Right ventricle myocardium superior (tissue), 1 donor: ENCODE measurements at places on chromosomes 3 and 15. TPM values are rescaled to one million over a fixed set of nuclear protein-coding genes. Genes with fewer than 3 reads are reported as not detected.

GRCh38 chr15:26660241-26660640 is 112.6 kb downstream of the GABRB3 start:
- DNase-seq, result no peak

DNA sequence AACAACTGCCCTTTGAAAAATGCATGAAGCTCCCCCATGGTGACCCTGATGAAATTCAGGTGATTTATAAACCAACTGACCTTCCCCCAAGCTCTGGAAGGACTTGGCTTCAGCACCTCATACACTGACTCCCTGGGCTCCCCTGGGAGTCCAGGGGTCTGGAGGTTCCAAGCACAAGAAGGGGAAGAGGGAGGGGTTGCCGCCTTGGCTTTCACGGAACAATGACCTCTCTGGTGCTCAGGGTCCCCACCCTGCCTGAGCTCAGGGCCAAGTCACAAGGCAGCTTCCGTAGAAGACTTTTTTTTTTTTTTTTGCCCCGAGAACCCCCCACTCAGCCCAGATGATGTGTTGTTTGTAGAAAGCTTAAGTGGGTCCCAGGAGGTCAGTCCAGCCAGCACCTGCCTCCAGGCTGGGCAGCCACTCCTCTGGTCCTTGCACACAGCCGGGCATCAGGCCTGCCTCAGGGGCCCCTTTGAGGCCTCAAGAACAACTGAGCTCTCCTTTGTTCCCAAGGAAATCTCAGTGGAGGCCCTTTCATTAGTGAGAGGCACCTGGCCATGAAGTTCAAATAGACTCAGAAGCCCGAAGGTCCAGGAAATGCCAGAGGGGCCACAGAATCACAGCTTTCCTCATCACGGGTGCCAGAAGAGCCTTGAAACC is 14.0 kb upstream of the ALAS1 start:
- DNase-seq, result no peak

GRCh38 chr15:60781211-60781713 is 302.3 kb upstream of the ICE2 start:
- no peak for DNase-seq

DNA sequence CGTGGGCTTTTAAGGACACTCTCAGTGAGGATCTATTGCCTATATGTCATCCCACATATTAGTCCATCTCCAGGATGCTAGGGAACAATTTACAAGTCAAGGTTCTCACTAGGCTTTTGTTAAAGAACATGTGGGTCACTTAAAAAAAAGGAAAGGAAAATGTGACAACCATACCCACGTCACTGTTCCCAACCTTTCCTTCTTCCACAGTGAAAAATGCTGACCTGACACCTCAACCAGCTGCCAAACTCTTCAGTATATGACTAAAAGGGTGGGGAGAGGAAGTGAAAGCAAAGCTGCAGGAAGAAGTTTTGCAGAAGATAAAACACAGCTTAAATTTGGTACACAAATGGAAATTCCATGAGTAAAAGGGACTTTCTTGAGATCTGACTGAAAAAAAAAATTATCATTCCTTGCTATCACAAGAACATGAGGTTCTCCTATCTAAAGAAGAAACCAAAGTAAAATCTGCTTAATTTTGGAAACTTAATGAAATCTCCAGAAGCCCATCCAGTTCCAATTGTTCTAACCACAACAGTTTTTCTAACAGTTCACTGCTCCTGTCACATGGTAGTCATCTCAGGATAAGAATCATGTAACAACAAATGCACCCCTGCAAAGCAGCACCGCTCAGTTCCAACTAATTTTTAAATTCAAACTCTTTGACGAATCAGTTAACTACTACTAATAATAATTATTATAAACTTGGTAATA is 117.0 kb upstream of the TSPAN3 start:
- no peak for DNase-seq

- DNase-seq, result no peak
These were observed 1.2 kb downstream of the CPA3 start for GRCh38 chr3:148866261-148866660.

DNA sequence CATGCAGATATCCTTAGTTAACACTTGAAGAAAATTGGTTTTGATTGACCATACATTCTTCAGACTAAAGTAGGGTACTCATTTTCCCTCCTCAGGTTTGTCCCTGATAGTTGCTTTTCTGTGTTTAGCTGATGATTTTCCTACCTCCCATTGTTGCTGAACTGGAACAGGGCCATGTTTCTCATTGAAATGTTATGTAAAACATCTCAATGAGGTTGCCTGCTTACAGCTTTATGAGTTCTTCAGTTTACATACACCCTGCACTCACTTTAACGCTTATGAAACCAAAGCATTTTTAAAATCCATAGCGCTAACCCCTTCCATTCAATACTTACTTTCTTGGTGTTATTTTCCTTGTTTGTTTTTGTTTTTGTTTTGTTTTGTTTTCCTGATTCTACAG is 61.9 kb downstream of the HMG20A start:
- DNase-seq, result no peak

GRCh38 chr15:60508442-60508841 is 29.5 kb upstream of the ICE2 start:
- no peak for DNase-seq

DNA sequence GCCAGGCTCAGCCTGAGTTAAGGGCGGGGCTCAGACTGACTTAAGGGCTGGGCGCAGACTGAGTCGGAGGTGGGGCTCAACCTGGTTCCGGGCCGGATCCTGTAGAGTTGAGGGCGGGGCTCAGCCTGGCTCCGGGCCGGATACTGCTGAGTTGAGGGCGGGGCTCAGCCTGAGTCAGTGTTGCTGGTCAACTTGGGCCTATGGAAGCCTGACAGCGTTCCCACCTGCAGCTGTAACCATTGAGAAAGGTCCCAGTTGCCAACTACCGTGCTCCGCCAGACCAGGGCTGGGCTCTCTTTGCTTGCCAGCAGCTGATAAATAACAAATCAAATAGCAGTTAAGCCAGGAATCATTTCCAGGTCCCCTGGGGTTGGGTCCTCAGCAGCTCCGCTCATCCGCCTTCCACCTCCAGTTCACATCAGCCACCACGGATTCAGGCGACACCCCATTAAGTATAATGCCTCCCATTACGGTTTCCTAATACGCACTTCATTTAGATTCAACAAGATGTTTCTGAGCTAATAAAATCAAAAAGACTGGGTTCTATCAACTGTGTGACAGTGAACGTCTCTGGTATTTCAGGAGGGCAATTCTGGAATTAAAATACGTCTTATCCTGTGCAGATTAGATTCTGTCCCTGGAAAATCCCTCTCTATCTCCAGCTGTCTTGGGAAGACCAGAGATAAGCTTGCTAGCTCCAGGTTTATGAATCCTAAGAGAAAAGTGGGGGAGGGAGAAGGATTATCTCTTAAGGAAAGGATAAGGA is 7.3 kb downstream of the GRIP2 start:
- peak; percentile 52 for DNase-seq

DNA sequence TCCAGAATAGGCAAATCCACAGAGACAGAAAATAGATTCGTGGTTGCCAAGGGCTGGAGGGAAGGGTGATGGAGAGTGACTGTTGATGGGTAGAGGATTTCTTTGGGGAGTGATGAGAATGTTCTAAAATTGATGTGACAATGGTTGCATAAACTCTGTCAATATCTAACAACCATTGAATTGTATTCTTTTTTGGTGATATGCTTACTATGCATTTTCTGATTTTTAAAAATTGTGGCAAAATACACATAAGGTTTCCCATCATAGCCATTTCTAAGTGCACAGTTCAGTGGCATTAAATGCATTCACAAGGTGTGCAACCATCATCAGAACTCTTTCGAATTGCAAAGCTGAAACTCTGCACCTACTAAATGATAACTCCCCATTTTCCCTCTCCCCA is 44.2 kb upstream of the C3orf70 start:
- DNase-seq, result no peak

- DNase-seq, result no peak
These were observed 2.0 kb upstream of the IL20RB start for GRCh38 chr3:136955813-136956212.

- no peak for DNase-seq
These were observed 33.2 kb downstream of the PML start for GRCh38 chr15:74027688-74028087.

GRCh38 chr3:64956711-64957325 is 269.0 kb upstream of the ADAMTS9 start:
- no peak for DNase-seq

- DNase-seq, result no peak
These were observed 2.9 kb upstream of the TM4SF19 start for GRCh38 chr3:196341137-196341536.

- DNase-seq, result no peak
These were observed 1.3 kb downstream of the SCG5 start for GRCh38 chr15:32642667-32643435.

- DNase-seq, result no peak
These were observed 86.9 kb upstream of the PLXNA1 start for GRCh38 chr3:126896067-126896441.

DNA sequence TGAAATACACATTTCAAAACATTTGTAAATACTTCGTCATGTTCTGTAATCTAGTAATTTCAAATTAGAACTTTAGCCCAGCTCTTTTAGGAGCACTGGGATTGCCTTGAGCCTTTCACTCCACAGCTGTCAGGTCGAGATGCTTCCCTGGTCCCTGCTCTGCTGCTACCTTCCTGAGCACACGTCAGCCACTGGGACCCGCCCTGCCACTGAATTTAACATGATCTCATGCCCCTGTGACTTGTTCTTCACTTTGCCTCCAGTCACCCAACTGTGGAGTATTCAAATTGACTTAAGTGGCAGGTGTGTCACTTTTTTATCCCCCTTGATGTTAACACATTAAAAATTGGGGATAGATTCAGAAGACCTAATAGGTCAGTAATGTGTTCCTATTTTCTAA is 3.3 kb downstream of the ARRDC4 start:
- DNase-seq, result no peak

- DNase-seq, result no peak
These were observed 46.9 kb upstream of the PPP2R3A start for GRCh38 chr3:135918600-135918999.

DNA sequence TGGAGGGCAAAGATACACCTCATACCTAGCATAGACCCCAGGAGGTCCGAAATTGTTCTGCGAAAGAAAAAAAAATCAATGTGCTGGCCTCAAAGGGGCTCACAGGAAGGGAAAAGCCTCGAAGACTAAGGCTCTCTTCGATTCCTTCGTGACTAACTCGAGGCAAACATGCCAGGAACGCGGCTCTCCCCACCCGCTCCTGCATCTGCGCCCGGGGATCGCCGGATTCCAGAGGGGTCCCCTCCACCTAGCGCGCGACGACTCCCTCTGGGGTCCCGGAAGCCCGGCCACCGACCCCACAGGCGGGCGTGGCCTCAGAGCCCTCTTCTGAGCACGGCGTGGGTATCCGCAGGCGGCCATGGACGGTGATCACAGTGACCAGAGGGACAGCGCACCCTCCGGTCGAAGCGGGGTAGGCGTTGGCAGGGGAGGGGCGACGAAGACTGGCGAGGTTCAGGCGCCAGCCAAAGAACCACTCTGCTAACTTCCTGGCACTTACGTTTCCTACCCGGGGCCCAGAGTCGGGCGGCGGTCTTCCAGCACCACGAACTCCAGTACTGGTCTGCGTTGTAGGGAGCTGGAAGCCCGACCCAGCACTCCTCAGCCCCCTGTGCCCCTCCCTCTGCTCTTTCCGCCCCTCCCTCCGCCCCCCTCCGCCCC is 515 bp upstream of the EIF3J start:
- DNase-seq, result peak; percentile 92

- no peak for DNase-seq
These were observed 93.7 kb downstream of the RAD18 start for GRCh38 chr3:8869613-8870012.

- no peak for DNase-seq
These were observed 170.5 kb downstream of the SLCO3A1 start for GRCh38 chr15:92023965-92024364.

DNA sequence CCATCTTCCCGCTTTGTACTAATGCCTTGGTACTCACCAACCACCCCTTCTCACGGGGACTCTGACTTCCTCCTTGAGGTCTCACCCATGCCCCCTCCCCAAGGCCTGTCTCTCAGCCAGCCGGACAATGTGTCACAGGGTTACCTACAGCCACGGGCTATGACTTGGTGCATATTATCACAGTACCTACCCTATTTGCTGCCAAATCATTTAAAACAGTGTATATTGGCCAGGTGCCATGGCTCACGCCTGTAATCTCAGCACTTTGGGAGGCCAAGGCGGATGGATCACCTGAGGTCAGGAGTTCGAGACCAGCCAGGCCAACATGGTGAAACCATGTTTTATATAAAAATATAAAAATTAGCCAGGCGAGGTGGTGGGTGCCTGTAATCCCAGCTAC is 93.4 kb upstream of the TBL1XR1 start:
- no peak for DNase-seq

DNA sequence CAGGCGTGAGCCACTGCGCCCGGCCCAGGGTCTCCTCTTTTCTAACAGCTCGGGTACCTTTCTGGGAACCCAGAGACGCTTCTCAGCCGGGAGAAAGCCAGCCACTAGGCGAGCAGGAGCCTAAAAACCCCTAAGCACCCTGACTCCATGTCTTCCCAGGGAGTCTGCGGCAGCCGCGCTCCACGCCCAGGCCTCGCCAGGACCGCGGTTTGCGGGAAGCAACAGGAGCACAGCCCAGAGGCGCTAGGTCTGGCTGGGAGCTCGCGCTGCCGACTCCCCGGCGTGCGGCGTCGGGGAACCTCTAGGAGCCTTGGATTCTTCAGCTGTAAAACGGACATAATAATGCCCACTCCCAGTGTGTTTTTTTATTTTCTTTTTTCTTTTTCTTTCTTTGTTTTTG is 1.0 kb upstream of the LAMP3 start:
- DNase-seq, result no peak

Gene RASL12
- 19.7 TPM for total RNA-seq

Gene TPRG1
- 2.7 TPM for total RNA-seq

Gene BSN
- 0.27 TPM for total RNA-seq

Gene MRPL47
- total RNA-seq, result 44.4 TPM

Gene WHAMM
- total RNA-seq, result 5.8 TPM

Gene GPR149
- total RNA-seq, result not detected

Gene MCTP2
- 1.2 TPM for total RNA-seq

Gene LINGO1
- 0.81 TPM for total RNA-seq

Gene GNAT1
- total RNA-seq, result not detected

Gene CTNNB1
- 152 TPM for total RNA-seq

Gene EFCAB12
- total RNA-seq, result not detected

Gene LHFPL4
- total RNA-seq, result not detected

Gene THPO
- 0.11 TPM for total RNA-seq

Gene PRTG
- 0.67 TPM for total RNA-seq
